ENCODE measurements at places on chromosomes 11 and 22.

GRCh38 chr11:103729617-103730016 is 306.8 kb upstream of the DDI1 start:
- DNase-seq, result no peak

DNA sequence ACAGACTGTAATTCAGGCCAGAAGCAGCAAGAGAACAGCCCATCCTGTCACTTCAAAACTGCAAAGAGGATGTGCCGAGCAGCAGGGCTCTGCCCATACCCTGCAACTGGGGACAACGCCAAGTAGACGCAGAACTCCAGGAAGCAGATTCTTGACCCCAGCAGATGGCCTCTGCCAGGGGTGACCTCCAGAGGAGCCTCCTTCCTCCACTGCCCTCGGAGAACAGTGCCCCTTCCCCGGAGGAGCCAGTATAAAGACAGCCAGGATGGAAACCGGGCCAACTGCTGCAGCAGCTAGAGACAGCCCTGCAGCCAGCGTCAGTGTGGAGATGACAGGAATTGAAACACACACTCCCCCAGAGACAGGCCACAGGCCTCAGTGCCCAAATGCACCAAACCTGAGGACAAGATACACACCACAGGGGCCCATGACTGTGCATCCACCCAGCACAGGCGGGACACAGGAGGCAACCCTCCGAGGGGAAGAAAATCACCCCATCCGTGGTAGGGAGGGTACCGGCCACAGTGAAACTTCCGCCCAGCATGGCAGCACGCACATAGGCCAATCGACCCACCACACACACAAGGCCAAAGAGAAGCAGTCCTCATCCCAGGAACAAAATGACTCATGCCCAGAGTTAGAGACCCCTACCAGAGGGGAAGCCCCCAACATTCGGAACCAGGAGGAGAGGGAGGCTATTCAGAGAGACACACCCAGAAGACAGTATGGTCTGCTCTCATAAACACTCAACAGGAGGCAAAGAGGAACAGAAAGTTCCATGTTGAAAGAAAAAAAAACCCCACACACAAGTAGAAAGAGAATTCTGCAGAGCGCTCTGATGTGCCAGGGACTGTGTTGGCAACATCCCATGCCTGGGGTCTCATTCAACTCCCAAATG is 5.6 kb downstream of the AHNAK start:
- DNase-seq, result no peak

DNA sequence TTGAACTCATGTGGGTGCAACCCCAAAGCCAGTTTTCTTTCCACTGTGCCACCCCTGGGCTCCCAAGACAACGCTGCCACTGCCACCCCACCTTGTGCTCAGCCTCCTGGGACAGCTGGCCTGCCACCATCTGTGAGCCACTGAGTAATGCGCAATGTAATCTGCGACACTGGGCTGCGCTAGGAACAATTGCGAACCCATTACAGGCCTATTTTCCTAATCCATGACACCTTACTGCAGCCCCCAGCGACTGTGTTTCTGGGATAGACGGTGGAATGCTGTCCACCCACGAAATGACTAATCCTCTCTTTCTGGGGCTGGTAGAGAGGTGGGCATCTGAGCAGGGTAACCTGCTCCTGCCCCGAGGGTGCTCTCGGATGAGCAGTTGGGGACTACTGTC is 22.2 kb downstream of the FLRT1 start:
- DNase-seq, result no peak

- DNase-seq, result no peak
These were observed 26.2 kb upstream of the SLC37A2 start for GRCh38 chr11:125036933-125037332.

DNA sequence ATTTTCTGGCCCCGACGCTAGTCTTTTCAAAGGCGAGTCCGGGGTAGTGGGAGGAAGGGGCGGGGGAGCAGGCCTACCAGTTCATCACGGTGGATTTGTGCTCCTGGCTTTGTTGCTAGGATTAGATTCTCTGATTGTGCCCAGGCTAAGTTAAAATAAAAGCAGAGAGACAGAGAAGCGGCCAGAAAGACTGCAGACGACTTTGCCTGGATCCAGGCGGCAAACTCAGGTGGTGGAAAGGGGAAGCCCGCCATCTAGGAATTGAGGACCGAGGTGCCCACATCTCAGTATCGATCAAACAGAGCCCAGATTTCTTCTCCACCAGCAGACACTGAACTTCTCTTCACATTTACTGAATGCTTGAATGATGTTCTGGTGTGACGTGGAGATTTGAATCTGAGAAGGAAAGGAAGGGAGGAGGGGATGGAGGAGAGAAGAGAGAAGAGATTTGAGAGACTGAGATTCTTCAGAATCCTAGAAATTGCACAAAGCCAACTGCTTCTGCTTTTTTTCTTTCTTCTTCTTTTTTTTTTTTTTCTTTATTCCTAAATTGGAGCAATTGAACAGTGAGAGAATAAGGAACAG is 2.7 kb downstream of the FAT3 start:
- DNase-seq, result no peak

GRCh38 chr11:111981270-111981669 is 43.9 kb upstream of the DLAT start:
- DNase-seq, result no peak

GRCh38 chr11:96242191-96242847 is 100.7 kb downstream of the MAML2 start:
- no peak for DNase-seq
